CD4-positive, alpha-beta T cell treated with Interleukin-4 for 4 hours (primary cell): ENCODE measurements at places on chromosomes 5 and 9.

DNA sequence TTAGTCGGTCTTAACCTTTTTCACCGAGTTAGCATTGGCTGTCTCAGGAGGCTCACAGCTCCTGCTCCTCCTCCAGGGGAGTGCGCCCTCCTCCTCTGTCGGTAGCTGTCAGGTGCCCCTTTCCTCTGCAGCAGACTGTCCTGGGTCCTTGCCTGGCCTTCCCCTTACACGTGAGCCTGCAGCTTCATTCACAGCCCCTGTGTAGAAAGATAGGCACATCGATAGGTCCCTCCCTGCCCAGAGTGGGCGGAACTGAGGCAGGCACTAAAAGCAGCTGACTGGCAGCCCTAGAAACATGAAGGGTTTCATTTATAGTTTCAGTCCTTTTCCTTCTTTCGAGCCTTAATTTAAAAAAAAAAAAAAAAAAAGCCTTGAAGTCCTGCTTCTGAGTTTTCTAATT is 17.2 kb downstream of the TENT4A start:
- no peak for DNase-seq

DNA sequence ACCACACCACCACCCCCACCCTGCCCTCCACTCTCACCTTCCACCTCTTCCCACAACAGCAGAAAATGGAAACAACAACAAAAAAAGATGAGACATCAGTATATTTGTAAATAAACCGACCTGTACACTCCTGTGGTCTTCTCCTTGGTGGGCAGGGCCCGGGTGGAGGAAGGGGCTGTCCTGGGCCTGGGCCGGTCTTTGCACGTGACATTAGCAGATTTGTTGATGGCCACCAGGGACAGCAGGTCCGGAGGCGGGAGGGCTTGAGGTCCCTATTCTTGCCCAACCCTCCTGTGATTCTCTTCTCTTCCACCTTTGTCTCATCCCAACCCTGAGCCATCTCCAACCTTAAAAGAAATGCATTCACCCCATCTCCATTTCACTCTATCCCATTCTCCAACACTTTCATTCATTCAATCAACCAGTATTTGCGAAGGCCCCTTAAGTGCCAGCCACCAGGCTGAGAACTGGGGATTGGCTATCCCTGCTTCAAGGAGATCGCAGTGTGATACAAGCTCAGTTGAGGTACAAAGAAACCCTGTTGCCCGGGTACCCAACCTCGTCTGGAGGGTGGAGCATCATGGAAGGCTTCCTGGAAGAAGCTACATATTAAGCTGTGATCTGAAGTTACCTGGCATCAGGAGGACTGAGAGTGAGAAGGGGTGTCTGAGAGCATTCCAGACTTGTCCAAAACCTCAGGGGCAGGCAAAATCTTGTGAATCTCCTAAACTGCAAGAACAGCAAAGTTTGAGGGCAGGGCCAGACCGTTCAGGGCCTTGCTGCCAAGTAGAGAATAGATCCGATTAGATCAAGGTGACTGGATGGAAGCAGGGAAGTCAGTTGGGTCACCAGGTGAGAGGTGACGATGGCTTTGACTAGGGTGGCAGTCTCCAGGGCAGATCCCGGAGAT is 87.4 kb downstream of the LMX1B start:
- no peak for DNase-seq

- DNase-seq, result no peak
Observed at GRCh38 chr5:107291866-107292265, 378.9 kb downstream of the EFNA5 start.

GRCh38 chr5:144335561-144335960 is 164.9 kb downstream of the KCTD16 start:
- no peak for DNase-seq

DNA sequence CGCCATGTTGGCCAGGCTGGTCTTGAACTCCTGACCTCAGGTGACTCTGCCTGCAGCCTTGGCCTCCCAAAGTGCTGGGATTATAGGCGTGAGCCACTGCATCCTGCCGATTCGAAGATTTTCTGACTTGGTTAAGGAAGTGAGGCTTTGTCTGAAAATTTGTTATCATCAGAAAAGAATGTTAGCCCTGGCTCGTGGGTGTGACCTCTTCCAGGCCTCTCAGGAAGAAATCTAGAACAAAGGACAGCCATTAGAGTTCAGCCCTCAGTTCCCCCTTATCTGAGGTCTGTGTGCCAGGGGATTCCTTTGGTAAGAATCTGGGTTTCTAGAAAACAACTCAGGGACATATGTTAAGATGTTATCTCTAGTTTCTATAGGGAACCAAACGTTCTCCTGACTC is 6.2 kb downstream of the OR2S2 start:
- no peak for DNase-seq

DNA sequence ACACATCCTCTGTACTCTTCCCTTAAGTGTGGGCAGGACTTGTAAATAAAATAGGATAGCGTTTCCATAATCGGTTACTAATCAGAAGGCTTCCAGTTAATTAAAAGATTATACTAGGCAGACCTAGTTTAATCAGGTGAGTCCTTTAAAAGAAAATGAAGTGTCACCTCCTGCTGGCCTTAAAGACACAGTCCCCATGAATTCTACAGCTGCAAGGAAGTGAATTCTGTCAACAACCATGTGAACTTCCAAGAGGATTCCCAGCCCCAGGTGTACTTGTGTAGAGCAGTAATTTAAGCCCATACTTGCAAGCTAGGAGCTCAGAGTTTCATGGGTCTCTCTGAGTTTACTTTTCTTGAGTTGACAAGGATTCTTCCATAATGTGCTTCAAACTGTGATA is 918.3 kb downstream of the DTWD2 start:
- no peak for DNase-seq

- no peak for DNase-seq
Observed at GRCh38 chr9:19550009-19550408, 141.2 kb downstream of the ACER2 start.
